ELR (cell line): ENCODE measurements at places on chromosomes 12 and 14.
A peak's percentile ranks its signal among the peaks of the same experiment; 100 is the strongest.

DNA sequence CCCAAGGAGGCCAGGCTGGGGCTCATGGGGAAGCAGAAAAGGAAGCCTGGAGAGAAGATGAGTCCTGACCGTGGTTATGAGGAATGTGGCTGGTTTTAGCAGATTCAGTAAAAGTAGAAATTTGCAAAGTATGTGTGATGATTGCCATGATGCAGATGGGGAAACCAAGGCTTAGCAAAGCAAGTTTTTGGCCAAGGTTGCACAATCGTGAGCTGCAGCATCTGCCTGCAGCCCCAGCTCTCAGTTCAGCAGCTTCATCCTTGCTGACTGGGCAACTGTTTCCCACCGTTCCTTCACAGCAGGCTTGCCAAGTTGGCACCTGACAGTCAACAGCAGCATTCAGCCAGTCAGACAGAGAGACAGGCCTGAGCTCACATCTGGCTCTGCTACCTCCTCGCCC is 656.7 kb downstream of the MED13L start:
- DNase-seq = no peak

DNA sequence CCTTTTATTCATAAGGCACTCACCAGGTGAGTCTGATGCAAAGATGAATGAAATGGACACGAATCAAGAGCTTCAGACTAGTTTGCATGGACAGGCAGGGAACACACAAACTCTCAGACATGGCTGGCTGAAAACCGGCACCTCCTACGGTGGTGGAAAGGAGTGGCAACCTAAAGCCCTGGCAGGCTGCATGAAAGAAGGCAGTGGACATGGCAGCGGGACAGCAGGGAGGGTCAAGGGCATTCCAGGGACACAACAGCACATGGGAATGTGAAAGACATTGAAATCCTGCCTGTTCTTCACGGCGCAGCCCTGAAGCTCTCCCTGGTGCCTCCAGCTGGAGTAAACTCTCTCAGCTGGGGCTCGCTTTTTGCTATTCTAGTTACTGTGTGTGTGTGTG is 16.6 kb upstream of the LRTM2 start:
- no peak for DNase-seq

DNA sequence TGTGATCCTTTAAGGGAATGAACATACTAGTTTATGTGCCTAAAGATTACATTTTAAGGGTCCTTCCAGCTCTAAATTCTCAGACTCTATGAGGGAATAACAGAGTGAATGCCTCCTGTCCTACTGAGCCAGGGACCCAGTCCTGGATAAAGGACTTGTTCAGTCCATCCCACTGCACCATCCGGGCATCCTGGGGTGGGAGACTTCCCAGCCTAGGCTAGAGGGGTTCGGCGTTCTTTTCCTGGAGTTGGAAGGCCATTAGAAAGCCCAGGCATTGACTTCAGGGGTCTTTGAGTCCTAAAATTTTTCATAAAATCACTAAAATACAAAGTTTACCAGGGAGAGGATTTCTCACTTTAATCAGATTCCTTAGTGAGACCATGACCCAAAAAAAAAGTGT is 127.9 kb upstream of the FKBP4 start:
- no peak for DNase-seq

GRCh38 chr14:60640859-60641741 is 8.2 kb downstream of the SIX1 start:
- DNase-seq = no peak

DNA sequence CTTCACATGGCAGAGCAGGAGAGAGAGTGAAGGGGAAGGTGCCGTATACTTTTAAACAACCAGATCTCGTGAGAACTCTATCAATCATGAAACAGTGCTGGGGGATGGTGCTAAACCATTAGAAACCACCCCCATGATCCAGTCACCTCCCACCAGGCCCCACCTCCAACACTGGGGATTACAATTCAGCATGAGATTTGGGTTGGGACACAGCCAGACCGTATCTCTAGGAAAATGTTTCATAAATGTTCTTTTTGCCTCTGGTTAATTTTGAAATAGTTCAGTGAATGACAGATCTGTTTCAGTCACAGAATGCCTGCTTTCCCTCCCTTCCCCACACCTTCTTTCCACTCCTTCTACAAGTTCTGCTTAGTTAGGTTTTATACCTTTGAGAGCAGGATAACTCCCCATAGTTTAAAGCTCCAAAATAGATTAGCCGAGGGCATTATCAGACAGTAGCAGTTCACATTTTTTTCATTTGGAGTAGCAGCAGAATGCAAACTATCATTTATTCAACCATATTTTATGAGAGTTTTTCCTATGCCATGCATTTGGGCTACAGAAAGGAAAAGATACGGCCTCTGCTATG is 27.1 kb downstream of the PELI2 start:
- no peak for DNase-seq

DNA sequence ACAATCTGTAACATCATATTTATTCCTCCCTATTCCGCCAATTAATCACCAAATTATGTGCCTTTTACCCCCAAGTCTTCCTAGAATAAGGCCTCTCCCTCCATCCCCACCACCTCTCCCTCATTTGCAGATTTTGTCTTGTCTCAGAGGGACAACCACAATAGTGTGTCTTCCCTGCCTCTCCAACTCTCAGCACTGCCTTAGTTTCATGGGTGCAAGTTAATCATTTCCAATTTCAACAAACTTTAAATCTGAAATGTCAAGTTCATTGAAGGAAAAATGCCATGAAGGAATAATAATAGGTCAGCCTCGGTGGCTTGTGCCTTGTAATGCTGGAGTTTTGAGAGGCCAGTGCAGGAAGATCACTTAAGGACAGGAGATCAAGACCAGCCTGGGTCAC is 31.6 kb downstream of the RXYLT1 start:
- DNase-seq = no peak

DNA sequence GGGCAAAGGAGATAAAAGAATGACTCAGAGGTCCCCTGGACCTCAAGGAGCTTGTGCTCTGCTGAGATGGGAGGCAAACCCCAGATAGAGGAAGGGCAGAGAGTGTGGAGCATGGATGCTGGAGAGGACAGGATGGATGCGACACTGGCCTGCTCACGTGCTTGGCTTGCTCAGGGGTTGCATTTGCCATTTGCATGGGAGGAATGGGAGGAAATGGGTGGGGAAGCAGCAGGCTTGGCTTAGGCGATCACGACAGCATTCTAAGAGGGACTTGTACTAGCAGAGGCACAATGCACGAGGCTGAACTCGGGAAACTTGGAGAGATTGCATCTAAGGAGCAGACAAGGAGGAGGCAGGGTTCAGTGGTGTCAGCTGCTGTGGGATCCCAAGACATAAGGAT is 19.8 kb downstream of the CD9 start:
- no peak for DNase-seq

DNA sequence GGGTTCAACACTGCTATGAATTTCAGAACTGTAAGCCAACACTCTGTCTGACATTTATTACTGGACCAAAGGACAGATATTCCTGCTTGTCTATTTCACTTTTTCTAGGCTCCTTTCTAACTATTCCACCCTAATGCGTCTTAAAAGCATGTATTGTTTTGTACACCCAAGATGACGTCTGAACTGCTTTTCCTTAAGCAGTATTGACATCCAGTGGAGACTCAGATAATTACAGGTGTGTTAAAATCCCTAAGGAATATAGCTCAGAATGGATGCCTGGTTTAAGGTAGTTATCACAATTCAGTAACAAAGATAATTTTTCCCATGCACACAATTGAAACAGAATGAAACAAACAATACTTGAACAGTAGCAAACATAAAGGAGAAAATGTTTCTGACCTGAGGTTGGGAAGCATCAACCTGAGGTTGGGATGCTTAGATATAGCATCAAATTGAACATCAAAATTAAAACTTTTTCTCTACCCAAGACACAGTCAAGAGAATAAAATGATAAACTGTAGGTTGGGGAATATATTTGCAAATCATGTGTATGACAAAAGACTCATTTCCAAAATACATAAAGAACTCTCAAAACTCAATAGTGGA is 93.7 kb upstream of the PTPRR start:
- peak; percentile 19 for DNase-seq

- no peak for DNase-seq
Observed at GRCh38 chr12:20497707-20498106, 129.4 kb downstream of the PDE3A start.

- no peak for DNase-seq
Observed at GRCh38 chr14:22487401-22487800, 101.6 kb downstream of the DAD1 start.

GRCh38 chr12:19236656-19237055 is 107.1 kb downstream of the PLEKHA5 start:
- DNase-seq = peak; percentile 44

- no peak for DNase-seq
Observed at GRCh38 chr14:99675951-99676350, 8.1 kb upstream of the CYP46A1 start.

DNA sequence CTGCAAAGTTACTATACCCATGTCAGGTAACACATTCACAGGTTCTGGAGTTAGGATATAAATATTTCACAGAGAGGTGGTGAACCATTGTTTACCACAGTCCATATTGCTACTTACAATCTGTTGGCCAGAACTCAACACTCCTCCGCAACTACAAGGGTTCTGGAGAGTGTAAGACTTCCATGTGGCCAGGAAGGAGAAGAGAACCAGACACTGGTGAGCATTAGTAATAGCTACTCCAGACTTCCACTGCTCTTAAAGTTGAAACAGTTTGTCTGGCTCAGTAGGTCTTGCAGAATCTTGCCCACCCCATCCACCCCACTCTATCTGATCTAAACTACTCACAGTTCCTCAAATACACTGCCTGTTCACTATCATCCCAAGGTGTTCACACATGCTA is 369.6 kb downstream of the DUSP6 start:
- no peak for DNase-seq

GRCh38 chr14:102977475-102977874 is 55.0 kb downstream of the AMN start:
- DNase-seq = no peak

GRCh38 chr12:10722905-10723746 is at the start of gene YBX3:
YBX3 (minus strand) TSS chr12:10723323; CDS start chr12:10723111, 212 bp downstream.
- peak; percentile 88 for DNase-seq

DNA sequence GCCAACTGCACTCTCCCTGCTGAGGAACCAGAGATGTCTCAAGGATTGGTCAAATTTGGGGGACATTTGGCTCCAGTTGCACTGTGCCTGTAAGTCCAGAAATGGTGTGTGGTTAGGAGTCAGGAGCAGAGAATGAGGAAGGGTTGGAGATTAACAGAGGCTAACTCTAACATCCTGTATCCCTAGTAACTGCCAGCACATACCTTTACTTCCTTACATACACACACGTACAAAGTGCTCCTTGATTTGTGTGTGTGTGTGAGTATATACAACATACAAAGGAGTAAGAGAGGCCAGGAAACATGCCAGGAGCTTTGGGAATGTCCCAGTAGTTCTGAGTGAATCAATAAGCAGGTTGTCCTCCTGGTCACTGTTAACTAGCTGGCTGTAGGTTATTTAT is 39.8 kb upstream of the NRXN3 start:
- DNase-seq = no peak

DNA sequence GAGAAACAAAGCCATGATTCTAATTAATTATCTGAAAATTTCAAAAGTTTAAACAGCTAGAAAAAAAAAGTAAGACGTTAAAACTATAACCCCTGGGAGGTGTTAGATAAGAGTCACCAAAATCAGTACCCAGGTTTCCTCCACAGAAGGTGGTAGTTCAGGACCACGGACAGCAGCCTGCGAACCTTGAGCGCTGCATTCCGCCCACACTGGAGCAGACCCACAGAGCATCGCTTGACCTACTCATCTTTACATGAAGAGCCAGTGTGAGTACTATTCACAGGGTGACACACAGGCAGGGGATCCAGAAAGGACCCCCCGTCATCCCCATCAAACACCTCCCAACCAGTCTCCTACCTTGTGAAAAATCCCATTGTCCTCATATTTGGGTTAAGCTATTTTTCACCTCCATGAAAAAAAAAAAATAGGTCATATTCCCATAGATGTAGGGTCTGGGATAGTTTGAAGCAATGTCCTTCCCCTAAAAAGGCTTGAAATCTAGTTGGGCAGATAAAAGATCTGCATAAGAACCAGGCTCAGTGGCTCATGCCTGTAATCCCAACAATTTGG is 8.8 kb upstream of the CHGA start:
- DNase-seq = peak; percentile 27

GRCh38 chr14:74942608-74943007 is 12.8 kb downstream of the PGF start:
- DNase-seq = no peak

- no peak for DNase-seq
Observed at GRCh38 chr12:9794484-9795093, 32.7 kb upstream of the KLRF1 start.

DNA sequence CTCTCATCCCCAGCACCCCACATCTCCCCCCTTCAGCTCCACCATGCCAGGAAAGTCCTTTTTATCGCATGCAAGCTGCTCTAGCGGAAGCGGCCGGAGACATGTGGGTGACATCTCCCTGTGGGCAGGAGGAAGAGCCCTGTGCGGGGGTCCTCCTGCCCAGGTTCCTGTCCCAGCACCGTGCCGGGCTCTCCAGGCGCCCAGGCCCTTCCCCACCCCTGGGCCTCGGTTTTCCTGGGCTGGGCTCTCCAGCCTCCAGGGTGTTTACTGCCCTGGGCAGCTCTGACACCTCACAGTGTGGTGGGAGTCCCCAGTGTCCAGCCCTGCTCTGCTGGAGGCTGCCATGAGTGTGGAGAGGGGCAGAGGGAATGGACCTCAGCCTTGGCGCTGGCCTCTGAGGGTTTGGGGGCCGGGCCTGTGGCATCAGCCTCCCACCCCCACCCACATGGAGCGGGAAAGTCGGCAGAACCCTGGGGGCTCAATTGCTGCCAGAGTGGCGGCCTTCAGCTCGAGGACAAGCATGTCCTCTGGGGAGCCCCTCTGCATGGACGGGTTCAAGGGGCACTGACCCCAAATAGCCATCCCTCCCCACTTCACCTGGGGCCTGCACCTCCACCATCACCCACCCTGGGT is 16.9 kb downstream of the ASPG start:
- no peak for DNase-seq

DNA sequence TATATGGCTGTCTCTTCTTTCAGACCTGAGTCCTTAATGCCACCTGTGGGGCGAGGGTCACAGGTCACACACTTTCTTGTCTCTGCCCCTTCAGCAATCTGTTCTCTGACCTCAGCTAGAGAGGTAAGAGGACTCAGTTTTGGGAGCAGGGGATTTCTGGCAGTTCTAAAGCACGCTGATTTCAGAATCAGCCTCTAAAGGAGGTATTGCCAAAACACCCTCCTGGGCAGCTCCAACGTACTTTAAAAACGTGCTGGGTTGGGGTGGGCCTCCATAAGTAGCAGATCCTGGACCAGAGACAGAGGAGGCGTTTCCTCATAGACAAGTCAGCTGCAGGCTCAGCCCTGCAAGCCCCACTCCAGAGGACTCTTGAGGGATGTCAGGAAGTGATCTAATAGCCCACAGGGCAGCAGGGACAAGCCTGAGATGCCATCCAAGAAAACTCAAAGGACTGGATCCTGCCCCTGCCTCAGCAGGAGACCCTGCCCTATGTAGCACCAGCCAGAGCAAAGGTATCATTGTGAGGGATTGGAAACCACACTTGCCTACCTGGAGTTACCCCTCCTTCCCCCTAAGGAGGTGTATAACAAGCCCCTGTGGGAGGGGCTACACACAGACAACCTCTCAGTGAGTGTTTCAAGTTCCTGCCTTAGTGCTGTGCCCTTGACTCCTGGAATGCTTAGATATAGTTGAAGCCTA is 8.5 kb downstream of the CTDSP2 start:
- DNase-seq = peak; percentile 88
